ENCODE measurements at places on chromosomes 5 and 9.

DNA sequence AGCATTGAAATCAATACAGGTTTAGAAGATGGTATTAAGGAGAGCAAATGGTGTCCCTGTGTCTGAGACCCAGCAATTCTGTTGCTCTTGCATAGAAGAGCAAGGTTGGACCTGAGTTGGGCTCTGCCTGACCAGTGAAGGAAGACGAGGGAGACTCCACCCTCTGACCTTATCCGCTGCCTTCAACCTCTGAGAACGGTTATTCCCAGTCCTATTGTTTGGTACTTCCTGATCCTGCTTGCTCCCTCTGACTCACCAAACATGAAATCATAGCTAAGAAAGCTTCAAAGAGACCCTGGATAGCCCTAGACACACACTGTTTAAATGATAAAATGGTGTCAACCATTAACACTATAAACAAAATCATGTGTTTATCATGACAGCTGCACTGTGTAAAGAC lies 218.5 kb downstream of the PLK2 start:
- no peak for DNase-seq

DNA sequence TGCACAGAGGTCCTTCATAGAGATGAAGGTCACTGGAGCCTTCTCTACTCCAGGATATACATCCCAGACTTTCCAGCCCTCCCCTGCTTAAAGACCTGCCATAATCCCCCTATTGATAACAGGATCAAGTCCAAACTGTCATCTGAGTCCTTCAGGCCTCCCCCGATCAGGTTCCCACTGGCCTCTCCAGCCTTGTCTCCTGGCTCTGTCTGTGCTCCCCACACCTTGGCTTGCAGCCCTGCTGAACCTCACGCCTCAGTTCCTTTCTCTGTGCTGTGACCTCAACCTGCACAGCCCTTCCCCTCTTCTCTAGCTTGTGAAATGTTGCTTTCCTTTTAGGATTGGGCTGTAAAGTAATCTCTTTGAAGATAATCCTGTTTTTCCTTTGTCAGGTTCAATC lies 2.5 kb upstream of the HRH2 start:
- no peak for DNase-seq

DNA sequence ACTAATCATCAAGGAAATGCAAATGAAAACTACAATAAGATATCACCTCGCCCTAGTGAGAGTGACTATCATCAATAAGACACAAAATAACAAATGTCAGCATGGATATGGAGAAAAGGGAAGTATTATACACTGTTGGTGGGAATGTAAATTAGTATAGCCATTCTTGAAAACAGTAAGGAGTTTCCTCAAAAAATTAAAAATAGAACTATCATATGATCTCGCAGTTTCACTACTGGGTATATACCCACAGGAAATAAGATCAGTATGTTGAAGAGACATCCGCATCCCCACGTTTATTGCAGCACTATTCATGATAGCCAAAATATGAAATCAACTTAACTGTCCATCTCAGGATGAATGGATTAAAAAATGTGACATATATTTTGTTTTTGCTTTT lies 31.6 kb upstream of the STK32A start:
- no peak for DNase-seq

- no peak for DNase-seq
Measured at GRCh38 chr9:81693671-81694378, 4.5 kb upstream of the TLE1 start.

- no peak for DNase-seq
Measured at GRCh38 chr5:72305194-72306142, 14.6 kb downstream of the MRPS27 start.

DNA sequence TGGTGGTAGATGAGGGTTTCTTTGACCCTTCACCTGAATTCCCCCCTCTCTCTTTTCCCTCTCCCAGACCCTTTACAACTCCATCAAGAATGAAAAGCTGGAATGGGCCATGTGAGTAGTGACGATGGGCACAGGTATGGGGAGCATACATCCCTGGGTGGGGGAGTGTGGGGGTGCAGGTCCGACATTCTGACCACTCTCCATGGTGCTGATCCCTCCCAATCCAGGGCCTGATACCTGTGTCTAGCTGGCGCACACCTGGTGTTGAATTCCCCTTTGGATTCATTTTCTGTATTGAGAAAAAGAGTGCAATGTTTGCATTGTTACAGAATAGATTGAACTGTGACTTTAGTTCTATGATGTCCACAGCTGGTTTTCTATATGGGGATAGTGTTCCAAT lies 40.0 kb downstream of the PSD2 start:
- no peak for DNase-seq

DNA sequence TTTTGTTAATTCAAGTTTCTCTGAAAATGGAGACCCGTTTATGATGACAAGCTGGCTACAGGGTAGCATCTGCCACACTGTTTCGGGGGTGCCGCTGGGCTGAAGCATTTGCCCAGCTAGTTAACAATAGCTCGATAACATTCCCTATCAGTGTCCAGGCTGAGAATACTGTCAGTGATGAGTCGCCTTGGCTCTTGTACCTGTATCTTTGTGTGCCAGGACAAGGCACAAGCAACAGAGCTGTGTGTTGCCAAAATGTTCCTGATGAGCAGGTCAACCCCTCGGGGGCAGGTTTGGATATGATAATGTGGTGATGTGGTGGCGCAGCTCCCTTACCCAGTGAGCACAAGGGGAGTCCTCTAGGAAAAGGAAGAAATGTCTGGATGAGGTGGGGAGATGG lies 7.0 kb downstream of the TGFBI start:
- no peak for DNase-seq
